ENCODE measurements at places on chromosomes 16 and 17.

DNA sequence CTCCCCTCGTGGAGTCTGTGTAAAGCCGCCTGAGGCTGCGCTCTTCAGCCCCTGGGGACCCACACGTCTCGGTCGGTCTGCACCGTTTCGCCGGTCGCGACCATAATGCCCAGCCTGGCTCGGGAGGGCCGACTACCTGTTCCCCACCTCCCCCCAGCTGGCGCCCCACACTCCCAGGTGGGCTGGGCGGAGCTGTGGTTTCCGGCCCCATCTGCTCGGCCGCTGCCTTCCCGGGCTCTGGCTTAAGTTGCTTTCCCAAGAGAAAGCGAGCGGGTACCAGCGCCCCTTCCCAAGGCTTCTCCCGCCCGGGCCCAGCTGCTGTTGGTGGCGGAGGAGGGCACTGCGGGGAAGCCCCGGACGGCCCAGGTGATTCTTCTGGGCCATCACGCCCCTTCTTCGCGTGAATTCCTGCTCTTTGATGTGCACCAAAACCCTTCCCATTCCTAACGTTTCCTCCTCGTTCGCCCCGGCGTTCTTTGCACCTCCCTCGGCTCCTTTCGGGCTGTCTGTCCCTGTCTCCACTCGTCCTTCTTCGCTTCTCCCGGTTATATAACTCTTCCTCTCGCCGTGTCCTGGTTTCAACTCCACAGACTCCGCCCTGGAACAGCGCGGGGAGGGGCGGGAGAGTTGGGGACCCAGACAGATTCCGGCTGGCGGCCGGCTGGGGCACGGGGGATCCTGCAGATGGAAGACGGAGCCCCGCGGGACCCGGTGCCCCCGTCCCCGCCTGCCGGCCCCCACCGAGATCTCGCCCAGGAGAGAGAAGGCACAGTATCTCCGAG lies 2.0 kb downstream of the KDM6B start:
- no peak for DNase-seq

DNA sequence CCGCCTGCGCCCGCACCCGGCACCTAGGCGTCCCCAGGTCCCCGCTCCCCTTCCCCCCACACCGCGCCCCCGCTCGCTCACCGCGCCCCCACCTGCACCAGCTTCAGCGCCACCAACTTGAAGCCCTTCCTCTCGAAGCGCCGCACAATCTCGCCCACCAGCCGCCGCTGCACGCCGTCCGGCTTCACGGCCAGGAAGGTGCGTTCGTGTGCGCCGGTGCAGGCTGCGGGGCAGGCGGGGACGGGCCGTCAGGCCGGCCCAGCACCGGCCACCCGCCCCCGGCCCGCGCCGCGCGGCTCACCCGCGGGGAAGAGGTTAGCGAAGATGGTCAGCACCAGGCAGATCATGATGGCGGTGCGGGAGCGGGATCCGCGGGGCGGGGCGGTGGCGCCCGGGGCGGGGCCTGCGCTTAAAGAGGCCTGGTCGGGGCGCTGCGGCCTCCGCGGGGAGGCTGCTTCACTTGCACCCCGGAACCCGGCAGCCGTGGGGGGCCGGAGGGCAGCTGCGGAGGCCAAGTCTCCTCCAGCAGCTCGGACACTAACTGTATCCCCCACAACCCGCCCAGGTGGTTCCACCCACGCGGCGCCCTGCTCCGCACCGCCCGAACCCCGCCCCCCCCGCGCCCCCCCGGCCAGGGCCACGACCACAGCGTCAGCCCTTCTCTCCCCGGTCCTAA lies at the start of gene NME3:
Gene NME3 (minus strand): TSS at position 356 of the 676 bp plus-strand sequence. CDS start 9 bp downstream, at position 347.
- no peak for DNase-seq

- no peak for DNase-seq
These were observed 6.0 kb downstream of the TMEM106A start for GRCh38 chr17:43217614-43218087.

DNA sequence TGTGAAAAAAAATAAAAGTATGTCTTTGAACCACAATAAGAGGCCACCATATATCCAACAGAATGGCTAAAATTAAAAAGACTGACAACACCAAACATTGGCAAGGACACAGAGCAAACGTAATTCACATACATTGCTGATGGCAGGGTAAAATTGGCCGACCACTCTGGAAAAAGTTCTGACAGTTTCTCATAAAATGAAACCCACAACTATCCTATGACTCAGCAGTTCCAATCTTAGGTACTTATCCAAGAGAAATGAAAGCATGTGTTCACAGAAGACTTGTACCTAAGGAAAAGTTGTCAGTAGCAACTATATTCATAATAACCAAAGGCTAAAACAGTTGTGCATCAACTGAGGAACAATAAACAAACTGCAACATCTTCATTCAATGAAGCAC lies 357.3 kb upstream of the XYLT1 start:
- DNase-seq, result no peak

Measured in NCI-H187 treated with DMSO at 0.1 percent for 48 hours (cell line).